ENCODE measurements at places on chromosomes 7 and 10.

DNA sequence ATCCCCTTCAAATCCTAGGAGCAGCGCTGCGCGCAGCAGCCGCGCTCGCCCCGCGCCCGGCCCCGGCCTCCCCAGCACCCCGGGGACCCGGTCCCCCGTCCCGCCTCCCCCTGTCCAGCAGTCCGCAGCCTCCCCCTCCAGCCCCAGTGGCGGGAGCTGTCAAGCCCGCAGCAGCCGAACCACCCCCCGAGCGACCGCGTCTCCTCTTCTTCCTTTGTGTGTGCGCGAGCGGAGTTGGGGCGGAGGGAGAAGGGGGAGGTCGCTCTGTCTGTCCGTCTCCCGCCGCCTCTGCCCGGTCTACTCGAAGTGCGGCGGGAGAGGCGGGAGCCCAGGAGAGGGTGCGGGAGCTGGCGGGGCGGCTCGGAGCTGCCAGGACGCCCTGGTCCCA, 375 bp upstream of the CHN2 start:
- no peak for DNase-seq

- no peak for DNase-seq
Measured at GRCh38 chr7:111752022-111752582, 189.8 kb upstream of the IMMP2L start.

- no peak for DNase-seq
Measured at GRCh38 chr7:19928247-19928646, 154.8 kb upstream of the TMEM196 start.

DNA sequence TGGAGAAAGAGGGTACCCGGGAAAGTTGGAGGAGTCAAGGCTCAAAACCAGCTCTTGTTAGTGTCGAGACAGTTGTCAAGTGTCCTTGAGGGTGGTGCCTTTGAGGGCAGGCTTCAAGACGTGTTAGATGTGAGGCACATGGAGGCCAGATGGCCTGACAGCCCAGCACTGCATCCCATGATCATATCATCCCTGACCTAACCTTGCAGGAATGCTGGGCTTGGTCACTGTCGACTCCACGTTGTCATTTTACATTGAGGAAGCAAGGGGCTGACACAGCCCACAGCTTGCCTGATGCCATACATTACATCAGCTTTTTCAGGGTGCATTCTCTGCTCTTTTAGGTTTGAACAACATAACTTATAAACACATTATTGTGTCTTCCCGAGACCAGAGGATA, 114.1 kb downstream of the ABCA13 start:
- no peak for DNase-seq

DNA sequence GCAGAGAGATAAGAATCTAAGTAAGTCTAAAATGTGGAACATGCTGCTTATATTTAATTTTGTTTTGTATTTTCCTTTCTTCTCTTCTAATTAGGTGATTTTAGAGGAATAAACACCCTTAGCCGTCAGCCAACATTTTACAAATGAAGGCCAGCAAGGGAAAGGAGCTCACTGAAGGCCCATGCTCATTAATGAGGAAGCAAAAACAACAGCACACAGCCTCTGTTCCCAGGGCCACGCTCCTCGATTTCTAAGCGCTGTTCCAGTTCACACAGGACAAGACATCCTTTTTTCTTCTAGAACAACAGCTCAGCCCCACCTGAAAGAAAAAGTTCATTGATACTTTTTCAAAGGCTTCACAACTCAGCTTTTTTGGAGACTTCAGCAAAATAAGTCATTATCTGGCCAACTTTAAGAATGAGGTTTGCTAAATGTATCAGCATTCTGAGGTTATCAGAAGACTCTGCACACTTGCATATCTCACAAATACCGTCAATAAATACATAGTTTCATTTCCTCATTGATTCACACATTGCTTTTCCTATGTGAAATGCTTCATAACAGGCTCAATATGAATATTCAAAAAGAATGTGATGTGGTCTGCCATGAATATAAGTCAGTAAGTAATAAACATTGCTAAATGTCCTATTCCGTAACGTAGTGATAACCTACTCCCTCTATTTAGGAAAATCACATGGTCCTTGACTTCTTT, 34.8 kb upstream of the SFMBT2 start:
- DNase-seq: no peak
